ENCODE measurements at places on chromosomes 16 and 17.

DNA sequence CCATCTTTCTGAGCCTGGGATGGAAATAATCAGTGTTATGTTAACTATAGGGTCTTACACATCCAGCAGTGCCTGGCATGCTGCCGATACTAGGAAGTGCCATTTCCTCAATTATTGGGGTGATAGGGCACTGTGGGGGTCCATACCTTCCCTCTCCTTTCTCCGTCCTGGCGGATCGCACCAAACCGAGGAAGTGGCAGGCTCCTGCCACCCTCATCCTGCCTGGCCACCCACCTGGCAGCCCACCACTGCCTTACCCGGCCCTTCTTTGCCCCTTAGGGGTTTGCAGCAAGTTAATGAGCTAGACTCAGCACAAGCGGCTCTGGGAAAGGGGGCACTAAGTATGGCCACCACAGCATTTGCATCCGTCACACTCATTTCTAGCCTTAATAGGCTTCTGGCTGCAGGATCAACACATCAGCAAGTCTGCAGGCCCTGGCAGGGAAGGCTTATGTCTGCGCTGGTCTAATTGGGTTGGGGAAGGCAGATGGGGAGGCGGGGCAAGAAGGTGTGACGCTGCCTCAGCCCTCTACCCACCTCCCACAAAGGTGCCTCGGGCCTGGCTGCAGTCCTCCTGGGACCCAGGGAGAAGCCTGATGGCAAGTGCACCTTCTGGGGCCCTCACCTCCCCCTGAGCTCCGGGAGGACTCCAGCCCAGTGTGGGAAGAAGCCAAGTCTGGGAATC is 28.6 kb downstream of the DCAKD start:
- DNase-seq: no peak

DNA sequence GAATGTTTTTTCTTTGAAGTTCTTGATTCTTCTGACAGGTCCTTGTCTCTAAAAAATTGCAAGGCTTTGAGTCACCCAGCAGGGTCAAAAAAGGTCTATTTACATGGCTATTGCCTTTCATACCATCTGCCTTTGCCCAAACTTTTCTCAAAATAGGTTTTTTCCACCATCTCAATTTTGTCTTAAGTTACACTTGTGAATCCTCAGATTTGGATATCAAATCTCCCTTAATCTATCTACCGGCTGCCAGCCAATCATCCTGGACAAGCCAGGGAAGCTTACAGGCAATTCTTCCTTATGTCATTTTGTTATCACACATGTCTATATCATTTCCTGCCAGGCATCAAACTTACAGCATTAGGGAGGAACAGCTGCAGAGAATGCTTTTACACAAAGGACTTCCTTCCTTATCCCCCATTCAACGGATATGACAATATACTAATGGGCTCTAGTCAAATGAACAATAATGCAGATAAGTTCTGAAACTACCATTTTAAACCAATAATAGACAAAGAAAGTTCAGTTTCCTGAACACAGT is 104.1 kb upstream of the CORO6 start:
- DNase-seq: no peak

- DNase-seq: no peak
Observed at GRCh38 chr17:35489944-35490343, 41.4 kb upstream of the SLFN13 start.

DNA sequence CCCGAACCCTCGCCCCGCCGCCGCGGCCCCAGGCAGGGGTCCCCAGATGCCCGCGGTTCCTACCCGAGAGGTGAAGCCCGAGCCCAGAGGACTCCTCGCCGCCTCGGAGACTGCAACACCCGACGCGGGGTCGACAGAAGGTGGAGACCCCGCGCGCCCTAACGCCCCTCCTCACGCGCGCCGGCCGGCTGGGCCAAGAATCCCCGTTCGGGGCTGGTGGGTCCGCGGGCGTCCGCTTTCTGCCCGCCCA is 515 bp downstream of the SUMO2 start:
- DNase-seq: no peak

DNA sequence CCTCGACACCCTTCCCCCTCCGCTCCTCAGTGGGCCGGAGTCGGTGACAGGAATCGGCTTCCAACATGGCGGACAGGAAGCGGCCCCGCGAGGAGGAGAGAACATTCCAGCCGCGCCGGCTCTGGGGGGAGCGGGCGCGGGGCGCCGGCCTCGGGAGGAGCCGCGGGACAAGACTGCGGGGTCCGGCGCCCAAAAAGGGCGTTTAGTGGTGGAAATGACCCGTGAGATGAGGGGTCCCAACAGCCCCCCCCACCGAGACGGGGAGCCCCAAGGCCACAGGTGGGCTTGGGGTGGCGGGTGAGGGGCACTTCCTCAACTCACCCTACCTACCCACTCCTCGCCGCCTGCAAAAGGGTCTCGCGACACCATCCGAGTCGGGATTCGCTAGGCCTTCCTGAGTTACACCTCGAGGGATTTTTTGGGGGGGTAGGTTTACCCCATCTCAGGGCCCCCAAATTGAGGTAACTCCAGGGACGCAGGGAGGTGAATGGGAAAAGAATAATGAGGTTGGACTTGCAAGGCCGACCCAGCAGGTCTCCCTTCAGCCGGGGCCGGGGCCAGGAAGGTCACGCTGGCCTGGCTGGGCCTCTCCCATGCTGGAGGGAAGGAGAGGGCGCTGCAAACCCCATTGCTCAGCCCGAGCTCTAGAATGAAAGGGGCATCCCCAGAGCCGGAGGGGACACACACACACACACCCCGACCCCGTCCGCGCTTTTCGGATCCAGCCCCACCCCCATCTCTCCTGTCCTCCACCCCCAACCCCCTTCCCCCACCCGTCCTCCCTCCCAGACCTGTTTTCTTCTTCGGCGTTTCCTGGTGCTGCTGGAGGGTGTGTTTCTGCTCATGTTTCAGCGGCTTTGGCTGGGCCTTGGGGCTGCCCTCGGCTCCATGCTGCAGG is 707 bp downstream of the NUFIP2 start:
- DNase-seq: no peak

DNA sequence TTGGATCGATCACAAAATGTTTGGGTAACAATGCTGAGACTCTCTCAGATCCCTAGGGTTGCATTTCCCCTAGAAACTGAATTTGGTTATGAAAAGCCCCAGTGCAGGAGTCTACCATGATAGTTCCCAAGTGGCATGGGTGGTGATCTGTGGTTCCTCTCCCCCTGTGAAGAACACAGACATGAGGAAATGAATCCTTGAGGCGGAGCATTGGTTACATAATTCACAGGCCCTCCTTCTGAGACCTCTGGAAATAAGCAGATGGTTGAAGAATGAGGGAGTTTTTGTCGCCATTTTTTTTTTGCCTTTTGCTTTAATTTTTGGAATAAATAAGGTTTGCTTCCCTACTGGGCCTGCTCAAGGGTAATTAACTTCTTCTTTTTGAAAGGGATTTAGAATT is 597.0 kb upstream of the RBFOX1 start:
- no peak for DNase-seq

GRCh38 chr16:14070555-14070876 is 603 bp upstream of the MRTFB start:
- DNase-seq: no peak

DNA sequence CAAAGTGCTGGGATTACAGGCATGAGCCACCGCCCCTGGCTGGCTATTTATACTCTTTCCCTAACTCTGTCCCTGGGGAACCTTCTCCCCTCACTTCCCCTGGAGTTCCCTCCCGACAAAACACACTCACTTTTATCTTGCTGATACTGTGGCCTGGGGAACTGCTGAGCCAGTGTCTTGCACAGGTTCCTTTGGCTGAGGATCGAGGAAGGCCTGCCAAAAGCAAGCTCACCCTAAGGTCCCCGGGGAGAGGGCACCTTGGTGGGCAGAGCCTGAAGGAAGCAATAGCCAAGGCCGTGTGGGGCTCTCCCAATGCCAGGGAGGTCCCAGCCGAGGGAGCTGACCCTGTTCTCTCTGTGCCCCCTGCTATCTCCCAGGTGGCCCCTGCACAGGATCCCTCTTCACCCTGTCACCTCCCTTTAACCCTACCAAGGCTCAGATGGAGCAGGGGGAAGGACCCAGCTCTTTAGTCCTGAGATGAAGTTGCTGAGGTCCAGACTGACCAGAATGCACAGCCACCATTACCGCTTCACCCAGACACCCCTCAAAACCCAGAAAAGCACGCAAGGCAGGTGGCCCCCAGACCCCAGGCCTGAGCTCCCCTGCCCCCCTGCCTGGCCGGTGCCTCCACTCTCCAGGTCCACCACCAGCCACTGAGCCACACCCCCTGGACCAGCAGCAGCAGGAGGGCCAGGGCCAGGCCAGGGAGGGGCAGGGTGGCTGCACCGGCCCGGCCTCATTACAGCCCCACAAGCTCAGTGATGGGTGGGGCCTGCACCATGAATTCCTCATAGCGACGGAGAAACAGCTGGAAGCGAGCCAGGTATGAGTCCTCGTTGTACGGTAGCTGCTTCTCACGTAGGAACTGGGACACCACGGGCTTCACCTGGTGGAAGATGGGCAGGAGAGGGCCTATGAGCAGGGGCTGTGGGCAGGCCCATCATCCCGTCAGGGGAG is 5.1 kb upstream of the FDXR start:
- DNase-seq: no peak

DNA sequence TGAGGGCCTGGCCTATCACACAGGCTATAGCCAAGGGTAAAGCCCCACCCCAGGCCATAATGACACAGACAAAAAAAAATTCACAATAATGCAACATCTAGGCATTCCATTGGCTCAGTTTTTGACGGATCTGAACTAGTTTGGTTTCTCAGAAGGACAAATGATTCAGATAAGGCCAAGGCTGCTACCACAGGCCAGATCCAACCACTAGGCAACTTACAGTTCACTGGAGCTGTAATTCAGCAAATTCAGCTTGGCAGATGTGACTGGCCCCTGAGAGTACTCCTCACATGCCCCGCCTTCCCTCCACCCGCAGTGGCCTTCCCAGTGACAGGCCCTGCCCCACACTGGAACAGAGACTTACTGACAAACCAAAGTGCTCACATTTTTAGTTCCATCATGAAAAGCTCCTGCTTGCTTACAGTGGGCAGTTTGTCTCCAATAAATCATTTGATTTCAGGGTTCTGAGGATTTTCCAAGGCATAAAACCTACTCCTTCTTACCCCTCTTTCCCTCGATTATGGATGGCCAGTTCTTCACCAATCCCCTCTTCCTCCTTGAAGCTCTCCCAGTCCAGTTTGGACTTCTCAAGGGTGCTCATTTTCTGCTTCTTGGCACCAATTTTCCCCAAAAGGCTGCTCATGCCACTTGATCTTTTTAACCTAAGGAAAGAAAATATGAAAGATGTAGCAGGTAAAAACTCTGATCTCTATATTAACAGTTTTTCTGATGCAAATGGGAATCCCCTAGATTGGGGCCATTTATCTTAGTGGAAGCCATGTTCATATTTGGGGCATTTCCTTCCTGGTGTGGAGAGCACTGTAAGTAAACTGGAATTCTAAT is 53.3 kb upstream of the BCAR1 start:
- no peak for DNase-seq

- DNase-seq: no peak
Observed at GRCh38 chr17:81207610-81208581, 14.9 kb downstream of the CEP131 start.

GRCh38 chr17:32575852-32576251 is 89.1 kb downstream of the CDK5R1 start:
- DNase-seq: no peak

DNA sequence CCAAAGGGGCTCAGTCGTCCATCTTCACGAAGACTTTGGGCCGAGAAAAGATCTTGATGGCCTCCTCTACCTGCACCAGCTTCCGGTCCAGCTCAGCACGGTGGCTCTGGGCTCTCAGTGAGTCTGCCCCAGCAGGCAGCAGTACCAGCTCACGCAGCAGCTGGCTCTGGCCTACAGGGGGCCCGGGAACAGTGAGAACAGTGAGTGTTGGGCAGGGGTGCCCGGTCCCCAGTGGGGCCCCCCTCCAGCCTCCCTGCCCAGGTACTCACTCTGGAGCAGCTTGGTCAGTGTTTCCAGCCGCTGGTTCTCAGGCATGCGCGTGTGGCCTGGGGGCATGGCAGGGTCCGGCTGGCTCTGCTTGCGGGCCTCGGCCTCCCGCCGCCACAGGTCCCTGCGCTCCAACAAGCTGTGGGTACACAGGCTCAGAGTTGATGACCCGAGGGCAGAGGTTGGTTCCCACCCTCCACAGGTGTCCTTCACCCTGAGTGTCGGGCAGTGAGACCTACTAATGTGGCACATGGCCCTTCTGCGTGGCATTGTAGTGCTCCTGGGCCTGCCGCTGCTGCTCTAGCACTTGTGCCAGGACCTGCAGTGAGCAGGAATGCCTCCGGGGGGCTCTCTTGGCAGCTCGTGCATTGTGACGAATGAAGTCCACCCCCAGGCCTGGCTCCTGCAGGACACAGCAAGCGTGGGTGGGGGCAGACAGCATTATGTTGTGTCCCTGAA is 2.6 kb downstream of the PARD6A start:
- DNase-seq: no peak

- no peak for DNase-seq
Observed at GRCh38 chr16:10576390-10577304, 3.8 kb downstream of the EMP2 start.

DNA sequence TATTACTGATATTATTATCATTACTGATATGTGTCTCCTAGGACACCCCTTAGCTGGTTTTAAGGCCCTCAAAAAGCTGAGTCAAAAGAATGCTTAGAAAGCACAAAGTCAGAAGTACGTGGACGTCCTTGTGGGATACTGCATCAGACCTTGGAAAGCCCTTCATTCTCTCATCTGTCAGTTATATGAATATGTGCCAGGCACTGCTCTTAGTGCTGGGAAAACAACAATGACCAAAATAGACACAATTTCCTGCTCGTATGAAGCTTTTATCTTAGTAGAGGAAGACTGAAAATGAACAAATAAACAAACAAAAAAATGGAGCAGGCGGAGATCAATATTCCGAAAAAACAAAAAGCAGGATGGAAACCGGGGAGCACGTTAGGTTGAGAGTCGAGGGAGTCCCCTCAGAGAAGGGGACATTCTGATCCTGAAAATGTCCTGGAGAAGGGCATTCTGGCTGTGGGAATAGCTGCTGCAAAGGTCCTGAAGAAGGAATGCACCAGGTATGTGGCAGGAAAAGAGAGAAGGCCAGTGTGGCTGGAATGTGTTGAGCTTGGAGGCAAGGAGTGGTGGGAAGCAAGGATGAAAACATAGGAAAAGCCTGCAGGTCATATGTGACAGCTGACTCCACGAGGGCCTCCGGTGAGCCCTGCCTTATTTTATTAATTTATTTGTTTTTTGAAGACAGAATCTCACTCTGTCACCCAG is 15.5 kb upstream of the TMEM94 start:
- no peak for DNase-seq

GRCh38 chr16:2178321-2179106 is 17.9 kb downstream of the CASKIN1 start:
- DNase-seq: no peak

GRCh38 chr17:76270770-76271668 is 5.9 kb downstream of the UBALD2 start:
- DNase-seq: no peak

- DNase-seq: no peak
Observed at GRCh38 chr17:29640413-29640812, 17.7 kb upstream of the CORO6 start.

- DNase-seq: no peak
Observed at GRCh38 chr16:30349675-30350074, 5.4 kb downstream of the CD2BP2 start.

- no peak for DNase-seq
Observed at GRCh38 chr16:10625595-10626357, 45.4 kb upstream of the EMP2 start.
